Foreskin keratinocyte (primary cell): ENCODE measurements at places on chromosomes 4 and X.
A peak's percentile ranks its signal among the peaks of the same experiment; 100 is the strongest.

- no peak for DNase-seq
Observed at GRCh38 chr4:81218206-81218605, 3.2 kb upstream of the PRKG2 start.

DNA sequence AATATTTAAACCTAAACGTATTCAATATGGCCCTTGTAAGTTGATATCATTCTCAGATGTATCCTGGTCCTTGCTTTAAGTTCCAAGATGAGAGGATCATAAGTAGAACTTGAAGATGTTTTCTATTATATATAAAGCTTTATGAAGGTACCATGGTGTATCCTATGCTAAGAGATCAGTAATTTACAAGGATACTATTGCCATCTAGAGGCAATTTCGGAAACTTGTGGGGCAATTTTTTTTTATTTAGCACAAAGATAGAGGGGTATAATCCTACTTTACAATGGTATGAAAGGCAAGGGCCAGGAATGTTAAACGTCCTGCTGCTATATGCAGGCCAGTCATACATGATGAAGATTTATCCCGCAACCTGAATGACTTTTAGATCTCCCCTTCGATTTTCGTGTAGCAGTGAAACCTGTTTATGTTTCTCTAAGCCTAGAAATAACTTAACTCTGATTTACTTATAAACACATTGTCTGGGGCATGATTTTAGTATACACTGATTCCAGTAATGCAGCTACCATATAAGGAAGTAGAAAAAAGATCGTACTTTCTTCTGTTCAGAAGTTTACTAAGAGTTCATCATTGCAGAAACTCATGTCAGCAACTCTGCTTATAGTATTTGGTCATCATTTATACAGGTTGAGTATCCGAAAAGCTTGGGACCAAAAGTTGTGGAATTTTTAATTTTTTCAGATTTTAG is 2.6 kb downstream of the SLC25A31 start:
- DNase-seq, result no peak

DNA sequence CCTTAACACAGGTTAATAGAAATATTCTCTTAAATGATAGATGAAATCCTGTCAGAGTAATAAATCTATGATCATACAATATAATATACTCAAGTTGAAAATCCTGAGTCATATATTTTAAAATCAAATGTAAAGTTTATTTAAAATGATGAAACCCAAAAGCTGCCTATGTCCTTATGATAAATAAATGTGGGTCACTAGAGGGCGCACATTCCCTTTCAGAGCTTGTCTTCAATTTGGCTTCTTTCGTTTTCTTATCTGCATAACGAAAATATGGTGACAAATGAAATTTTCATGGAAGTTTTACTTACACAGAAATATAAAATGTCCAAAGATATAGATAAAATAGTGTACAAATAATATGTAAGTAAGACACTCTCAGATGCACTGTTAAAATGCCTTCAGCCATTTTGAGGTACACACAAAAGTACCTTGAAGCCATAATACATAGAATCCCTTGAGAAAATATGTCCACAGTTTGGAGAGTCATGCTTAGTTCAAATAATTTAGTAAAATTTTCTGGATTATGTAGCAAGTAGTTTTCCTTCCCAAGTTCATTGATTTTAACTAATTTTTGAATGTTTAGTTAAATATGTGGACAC is 680.4 kb downstream of the DMD start:
- DNase-seq, result peak; percentile 3

- no peak for DNase-seq
Observed at GRCh38 chr4:118972167-118972566, 83.5 kb downstream of the SYNPO2 start.

DNA sequence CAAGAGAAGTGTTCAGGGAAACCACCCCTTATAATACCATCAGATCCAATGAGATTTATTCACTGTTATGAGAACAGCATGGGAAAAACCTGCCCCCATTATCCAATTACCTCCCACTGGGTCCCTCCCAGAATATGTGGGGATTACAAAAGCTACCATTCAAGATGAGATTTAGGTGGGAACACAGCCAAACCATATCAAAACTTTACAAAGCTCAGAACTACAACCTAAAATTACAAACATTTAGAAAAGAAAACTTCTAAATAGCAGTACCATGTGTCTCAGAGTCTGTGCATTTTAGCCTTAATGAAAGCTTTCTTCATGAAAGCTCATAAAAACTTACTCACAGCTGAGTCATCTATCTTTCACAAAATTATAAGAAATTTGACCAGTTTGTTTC is 1442.8 kb upstream of the PCDH7 start:
- peak; percentile 48 for DNase-seq

DNA sequence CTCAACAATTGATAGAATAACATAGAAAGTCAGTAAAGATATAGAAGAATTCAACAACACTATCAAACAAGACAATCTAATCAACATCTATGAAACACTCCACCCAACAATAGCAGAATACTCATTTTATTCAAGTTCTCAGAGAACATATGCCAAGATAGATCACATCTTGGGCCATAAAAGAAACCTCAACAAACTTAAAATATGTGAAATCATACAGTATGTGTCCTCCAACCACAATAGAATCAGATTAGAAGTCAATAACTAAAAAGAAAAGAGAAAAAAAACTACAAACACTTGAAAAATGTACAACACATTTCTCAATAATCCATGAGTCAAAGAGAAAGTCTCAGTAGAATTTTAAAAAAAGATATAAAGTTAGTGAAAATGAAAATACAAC is 78.6 kb upstream of the LDB2 start:
- no peak for DNase-seq

GRCh38 chrX:139850968-139851367 is 81.9 kb downstream of the ATP11C start:
- no peak for DNase-seq

DNA sequence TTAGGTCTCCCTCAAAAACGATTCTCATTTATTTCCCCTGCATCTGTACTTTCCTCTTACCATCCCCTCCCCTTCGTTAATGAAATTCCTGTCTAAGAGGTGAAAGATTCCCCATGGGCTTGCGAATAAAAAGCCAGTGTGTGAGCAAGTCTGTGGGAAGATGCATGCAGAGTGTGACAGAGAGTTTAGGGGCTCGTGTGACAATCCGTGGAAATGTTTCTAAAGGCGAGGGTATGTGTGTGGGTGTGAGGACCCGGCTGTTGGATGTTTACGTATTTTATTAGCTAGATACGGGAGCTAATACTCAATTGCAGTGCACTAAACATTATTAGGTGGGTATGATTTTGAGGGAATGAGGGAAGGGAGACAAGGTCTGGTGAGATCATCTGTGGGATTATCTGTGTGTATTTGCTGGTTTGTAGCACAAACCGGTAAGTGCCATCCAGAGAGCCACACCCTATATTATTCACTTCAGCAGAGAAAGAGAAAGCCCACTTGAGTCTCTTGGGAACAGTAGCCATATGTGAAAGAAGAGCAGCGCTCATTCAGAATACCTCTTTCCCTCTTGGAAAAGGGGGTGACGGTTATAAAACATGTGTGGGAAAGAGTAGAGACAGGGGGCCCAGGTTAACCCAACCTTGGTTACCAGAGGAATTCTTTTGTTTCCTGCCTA is 893 bp upstream of the HOPX start:
- no peak for DNase-seq

DNA sequence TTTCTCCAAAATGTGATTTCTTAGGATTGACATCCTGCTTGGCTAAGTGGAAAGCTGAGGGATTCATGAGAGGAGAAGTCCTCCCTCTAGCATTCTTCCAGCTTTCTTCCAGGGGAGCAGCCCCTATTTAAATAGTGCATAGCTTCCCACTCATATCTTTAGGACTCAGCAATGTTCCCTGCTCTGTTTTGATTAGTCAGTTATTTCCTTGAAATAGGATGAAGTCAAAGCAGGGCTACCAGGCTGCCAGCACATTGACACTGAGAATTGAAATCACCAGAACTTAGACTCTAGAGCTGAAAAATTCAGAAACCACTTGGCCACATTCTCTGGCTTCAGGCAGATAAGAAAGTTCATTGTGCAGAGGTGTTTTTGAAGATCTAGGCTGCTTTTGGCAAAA is 74.7 kb upstream of the SMAD1 start:
- DNase-seq, result no peak

GRCh38 chr4:48137846-48138245 is 3.8 kb upstream of the TXK start:
- no peak for DNase-seq

- DNase-seq, result no peak
Observed at GRCh38 chr4:1532549-1533395, 126.5 kb upstream of the NKX1-1 start.

DNA sequence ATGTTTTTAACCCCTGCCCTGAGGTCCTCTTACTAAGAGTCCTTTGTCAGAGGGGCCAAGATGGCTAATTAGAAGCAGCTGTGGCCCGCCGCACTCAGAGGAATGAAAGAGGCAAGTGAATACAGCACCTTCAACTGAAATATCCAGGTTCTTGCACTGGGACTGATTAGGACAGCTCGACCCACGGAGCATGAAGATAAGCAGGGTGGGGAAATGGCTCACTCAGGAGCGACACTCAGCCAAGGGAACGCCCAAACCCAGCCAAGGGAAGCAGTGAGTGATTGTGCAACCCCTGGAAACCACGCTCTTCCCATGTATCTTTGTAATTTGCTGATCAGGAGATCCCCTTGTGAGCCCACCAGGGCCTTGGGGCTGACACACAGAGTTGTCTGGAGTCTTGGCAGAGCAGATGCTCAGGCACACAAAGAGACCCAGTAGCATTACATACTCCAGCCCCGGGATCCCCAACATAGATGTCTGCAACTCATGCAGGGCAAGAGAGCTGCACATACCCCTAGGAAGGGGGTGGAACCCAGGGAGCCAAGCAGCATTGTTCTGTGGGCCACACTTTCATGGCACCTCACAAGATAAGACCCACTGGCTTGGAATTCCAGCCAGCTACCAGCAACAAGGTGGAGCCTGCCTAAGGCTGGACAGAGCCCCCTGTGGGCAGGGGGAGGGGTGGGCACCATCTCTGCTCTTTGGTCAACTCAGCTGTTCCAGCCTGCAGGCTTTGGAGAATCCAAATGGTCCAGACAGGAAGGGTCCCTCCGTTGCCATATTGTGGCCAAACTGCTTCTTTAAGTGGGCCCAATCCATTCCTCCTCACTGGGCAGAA is 23.3 kb downstream of the F8A3 start:
- DNase-seq, result no peak

- no peak for DNase-seq
Observed at GRCh38 chr4:10728016-10728415, 43.4 kb upstream of the CLNK start.

- DNase-seq, result no peak
Observed at GRCh38 chrX:134025986-134026545, 40.7 kb upstream of the GPC3 start.

DNA sequence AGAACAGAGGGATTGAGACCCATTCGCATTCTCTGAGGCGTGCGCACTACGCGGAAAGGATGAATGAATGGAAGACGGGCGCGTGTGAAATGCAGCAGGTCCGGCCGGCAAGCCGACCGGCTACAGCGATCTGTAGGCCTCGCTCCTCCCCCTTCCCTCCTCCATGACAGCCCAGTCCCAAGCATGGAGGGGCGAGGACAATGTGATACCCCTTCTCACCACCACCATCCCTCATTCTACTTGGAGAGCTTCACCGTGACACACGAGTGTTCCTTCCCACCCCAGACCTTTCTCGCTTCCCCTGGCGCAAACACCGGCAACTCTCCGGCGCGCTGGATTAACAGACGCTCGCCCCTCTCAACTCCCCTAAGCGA is 815 bp downstream of the EIF4E start:
- DNase-seq, result peak; percentile 46
